ENCODE measurements at places on chromosomes 5 and 9.

GRCh38 chr5:128949847-128950546 is 15.3 kb upstream of the SLC27A6 start:
- DNase-seq: no peak

GRCh38 chr5:2725980-2726765 is 25.3 kb downstream of the IRX2 start:
- DNase-seq: no peak

GRCh38 chr9:86324901-86325300 is 29.3 kb downstream of the TUT7 start:
- DNase-seq: no peak

- no peak for DNase-seq
These were observed 27.2 kb upstream of the CYLC2 start for GRCh38 chr9:102967979-102968378.

DNA sequence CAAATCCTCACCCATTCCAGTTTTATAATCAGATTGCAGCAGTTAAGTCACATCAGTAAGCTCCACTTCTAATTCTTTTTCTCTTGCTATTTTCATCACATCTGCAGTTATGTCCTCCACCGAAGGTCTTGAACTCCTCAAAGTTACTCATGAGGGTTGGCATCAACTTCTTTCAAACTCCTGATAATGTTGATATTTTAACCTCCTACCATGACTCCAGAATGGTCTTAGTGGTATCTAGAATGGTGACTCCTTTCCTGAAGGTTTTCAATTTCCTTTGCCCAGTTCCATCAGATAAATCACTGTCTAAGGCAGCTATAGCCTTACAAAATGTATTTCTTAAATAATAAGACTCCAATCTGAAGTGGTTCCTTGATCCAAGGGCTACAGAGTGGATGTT is 53.8 kb upstream of the EDIL3 start:
- no peak for DNase-seq

DNA sequence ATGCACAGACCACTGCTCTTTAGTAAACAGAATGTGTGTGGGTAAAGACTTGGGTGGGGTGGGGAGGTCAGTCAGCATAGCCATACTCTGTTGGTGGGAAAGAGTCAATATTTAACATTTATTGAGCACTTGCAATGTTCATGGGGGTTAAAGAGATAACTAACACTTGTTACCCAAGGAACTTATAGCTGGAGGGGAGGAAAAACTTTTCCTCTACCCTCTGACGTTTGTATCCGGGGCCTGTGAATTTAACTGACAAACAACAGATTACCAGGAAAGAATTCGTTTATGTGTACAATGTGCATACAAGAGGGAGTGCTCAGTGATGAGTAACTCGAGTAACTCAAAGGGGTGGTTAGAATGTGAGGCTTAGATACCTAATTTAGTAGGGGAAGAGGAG is 6.8 kb upstream of the CLINT1 start:
- no peak for DNase-seq

GRCh38 chr5:73822278-73822988 is 196.4 kb downstream of the ARHGEF28 start:
- DNase-seq: no peak

- no peak for DNase-seq
These were observed 227.6 kb upstream of the DAP start for GRCh38 chr5:10988622-10989021.

- DNase-seq: no peak
These were observed 135.5 kb downstream of the PRR16 start for GRCh38 chr5:120599576-120599975.

DNA sequence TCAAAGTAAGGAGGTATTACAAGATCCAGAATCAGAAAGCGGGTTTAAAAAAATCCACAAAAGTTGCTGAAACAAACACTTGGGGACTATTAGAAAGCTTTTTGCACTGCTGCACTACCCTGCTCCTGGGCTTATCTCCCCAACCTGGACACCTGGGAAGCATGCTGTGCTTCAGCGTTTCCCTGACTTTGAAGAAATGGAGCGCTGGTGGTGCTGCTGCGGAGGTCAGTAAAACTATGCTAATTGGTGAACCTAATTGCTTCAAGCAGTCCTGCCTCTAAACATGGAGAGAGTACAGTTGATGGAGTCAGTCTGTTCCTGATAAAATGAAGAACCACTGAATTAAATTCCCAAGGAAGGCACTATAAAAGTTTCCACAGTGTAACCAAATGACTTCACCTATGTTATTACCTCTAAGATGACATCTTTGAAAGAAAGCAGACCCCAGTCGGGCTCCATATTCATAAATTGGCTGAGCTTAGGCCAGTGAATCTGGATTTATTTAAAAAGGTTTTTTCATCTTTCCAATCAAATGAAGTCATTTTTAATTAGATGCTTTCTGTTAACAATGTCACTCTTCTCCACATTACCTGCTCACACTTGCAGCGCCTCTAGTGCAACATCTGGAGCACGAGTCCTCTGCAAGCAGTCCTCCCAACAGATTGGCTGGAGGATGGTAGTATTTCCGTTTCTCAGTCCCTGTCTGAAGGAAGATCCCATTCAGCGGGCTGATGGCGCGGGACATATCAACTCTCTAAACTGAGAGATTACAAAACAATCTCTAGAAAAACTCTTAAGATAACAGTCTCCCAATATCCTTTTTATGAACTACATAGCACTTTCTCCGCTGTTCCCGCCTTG is 11.5 kb downstream of the NR2F1-AS1 start:
- no peak for DNase-seq

DNA sequence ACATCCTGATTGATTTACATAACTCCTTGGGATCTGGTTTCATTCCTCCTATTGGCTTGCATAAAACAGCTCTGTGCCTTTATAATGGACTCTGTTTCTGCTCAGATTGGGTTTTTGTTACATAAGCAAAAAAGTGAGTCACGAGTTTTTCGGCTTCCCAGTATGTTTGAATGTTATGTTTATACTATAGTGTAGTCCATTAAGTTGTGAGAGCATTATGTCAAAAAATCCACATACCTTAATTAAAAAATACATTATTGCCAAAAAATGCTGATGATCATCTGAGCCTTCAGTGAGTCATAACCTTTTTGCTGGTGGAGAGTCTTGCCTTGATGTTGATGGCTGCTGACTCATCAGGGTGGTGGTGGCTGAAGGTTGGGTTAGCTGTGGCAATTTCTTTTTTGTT is 144.6 kb downstream of the CCDC171 start:
- no peak for DNase-seq

GRCh38 chr9:98916660-98917059 is 27.0 kb upstream of the COL15A1 start:
- no peak for DNase-seq
